Activated CD4-positive, alpha-beta T cell treated with anti-CD3 and anti-CD28 coated beads for 36 hours (primary cell): ENCODE measurements at places on chromosomes 7 and 10.

DNA sequence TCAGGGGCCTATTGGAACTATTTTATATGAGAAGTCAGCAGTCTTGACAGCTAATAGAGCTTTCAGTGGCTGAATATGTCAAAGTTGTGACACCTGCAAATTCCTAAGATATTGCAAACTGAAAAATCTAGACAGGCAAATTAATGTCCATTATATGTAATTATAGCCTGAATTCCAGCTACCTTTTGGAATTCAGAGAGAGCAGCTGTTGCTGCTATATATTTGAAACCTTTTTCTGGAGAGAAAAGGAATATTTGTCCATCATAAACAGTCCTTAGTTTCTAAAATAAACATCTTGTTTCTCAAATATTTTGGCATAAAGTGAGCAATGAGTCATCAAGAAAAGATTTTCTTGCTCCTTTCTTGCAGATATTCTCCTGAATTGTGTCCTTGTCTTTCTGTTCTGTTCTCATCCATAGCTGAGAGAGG is 408.9 kb upstream of the SEMA3D start:
- H3K27me3 ChIP-seq = no peaks in the 10 kb centered on the region

- H3K27ac ChIP-seq = no peak overlapping the region
- DNase-seq = no peak
- H3K36me3 ChIP-seq = no peaks in the 10 kb centered on the region
- peaks cover 16% of the 10 kb centered on the region for H3K27me3 ChIP-seq
- no peaks in the 10 kb centered on the region for H3K4me1 ChIP-seq
- H3K4me3 ChIP-seq = no peak overlapping the region
These were observed 181.7 kb downstream of the LRMDA start for GRCh38 chr10:75612904-75613684.

DNA sequence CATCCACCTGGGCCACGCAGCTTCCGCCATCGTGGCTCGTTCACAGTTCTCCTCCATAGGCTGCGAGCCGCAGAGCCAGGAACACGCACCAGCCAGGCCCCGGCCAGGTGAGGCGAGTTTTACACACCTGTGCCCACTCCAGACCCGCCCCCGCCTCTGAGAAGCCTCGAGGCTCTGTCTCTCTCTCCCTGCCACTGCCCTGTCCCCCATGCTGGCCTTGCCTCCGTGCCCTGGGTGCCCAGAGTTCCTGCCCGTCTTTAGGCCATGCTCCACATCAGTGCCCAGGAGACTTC is 142.2 kb downstream of the SLIT1 start:
- H3K27me3 ChIP-seq = no peaks in the 10 kb centered on the region
- no peaks in the 10 kb centered on the region for H3K36me3 ChIP-seq
- no peak for DNase-seq
- no peaks in the 10 kb centered on the region for H3K4me1 ChIP-seq
- H3K27ac ChIP-seq = no peak overlapping the region

DNA sequence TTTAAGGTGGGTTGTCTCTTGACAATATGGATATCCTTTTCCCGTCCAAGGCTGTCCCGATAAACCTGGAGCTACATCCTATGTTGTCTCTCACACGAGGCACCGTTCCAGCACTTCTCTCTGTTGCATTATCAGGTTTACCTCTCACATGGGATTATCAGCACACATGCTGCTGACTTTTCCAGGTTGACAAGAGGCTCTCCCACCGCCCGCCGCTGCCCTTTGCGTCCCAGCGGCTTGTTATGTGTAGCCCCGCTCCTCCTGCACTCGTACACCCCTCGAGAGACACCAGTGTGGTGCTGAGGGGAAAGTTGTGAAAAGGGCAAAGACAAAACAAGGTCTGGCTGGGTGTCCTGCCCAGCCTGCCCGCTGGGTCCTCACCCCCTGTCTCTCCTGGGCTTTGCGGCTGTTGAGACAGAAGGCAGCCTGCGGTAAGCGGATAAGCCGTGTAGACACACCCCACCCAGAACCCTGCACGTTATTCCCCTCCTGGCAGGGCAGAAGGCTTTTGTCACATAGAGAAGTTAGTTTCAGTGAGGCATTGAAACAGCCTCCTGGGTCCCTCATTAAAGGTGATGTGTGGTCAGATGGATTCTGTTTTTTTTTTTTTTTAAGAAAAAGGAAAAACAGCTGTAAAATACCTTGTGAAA is 38.7 kb downstream of the UBE3C start:
- peaks cover 39% of the 10 kb centered on the region for H3K36me3 ChIP-seq
- no peak overlapping the region for H3K27ac ChIP-seq
- DNase-seq = no peak
- H3K4me3 ChIP-seq = no peak overlapping the region
- no peaks in the 10 kb centered on the region for H3K4me1 ChIP-seq

DNA sequence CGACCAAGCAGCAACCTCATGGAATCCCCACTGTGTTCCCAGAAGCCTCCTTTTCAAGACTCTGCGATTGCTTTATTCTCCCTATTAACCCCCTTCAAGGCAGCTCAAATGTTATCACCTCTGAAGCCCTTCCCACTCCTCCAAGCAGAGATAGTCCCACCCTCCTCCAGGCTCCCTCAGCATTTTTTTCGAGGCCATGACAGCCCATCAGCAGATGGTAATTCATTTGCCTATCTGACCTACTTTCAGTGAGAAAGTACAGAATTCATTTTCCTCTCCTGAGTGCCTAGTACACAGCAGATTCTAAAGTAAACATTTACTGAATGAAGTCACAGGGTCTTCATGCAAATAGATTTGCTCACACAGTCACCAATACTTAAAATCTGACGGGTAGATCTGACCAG is 47.8 kb downstream of the HERPUD2 start:
- H3K27ac ChIP-seq = no peak overlapping the region
- peaks cover 54% of the 10 kb centered on the region for H3K4me1 ChIP-seq
- DNase-seq = no peak
- no peaks in the 10 kb centered on the region for H3K27me3 ChIP-seq

GRCh38 chr7:71626206-71626605 is 494.3 kb downstream of the GALNT17 start:
- H3K4me3 ChIP-seq = no peak overlapping the region
- no peaks in the 10 kb centered on the region for H3K4me1 ChIP-seq
- no peaks in the 10 kb centered on the region for H3K27me3 ChIP-seq
- no peak for DNase-seq

DNA sequence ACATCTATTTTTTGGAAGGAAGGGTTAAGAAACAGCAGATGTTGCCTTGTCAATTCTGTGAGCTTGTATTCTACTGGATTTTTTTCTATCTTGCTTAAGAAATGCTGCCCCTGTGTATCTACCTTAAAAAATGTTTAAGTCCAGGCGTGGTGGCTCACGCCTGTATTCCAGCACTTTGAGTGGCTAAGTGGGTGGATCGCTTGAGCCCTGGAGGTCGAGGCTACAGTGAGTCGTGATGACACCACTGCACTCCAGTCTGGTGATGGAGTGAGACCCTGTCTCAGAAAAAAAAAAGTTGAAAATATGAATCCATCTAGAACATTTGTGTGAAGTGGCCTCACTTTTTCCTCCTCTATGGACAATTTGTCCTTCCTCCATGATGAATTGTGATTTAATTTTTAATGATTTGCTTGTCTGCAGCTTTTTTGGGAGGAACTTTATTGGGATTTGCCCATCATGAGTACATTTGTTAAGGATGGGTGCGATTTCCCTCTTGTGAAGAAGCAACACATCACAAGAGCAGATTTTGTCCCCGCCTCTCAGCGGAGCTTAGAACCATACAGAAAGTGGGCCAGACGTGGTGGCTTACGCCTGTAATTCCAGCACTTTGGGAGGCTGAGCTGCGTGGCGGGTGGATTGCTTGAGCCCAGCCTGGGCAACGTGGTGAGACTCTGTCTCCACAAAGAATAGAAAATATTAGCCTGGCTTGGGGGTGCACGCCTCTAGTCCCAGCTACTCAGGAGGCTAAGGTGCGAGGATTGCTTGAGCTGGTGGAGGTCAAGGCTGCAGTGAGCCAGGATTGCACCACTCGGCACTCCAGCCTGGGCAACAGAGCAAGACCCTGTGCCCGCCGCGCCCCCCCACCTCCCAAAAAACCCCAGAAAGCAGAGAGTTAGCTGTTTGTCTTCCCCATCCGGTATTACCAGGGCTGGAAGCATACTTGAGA is 57.7 kb downstream of the DNAJB6 start:
- H3K4me1 ChIP-seq = peaks cover 26% of the 10 kb centered on the region
- H3K27ac ChIP-seq = no peak overlapping the region
- H3K27me3 ChIP-seq = no peaks in the 10 kb centered on the region
- no peak overlapping the region for H3K4me3 ChIP-seq

DNA sequence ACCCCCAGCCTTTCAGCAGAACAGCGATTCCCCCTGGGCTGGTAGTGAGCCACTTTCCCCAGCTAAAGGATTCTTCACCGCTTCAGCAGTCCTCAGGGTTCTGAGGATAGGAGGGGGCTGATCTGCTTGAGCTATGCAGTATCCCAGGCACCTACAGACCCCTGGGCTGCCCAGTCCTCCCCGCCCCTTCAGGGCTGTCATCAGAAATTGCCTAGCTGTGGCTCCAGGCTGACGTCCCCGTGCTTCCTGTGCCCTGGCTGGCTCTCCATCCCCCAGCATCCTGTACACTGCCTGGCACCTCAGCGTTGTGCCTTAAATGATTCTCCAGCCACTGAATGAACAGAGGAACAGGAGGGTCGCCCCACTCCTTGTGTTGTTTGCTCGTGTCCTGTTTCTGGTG is 38.4 kb upstream of the CDH23 start:
- H3K27me3 ChIP-seq = no peaks in the 10 kb centered on the region
- no peaks in the 10 kb centered on the region for H3K4me1 ChIP-seq
- H3K4me3 ChIP-seq = no peak overlapping the region
- no peak for DNase-seq

- H3K4me3 ChIP-seq = no peak overlapping the region
- peaks cover 15% of the 10 kb centered on the region for H3K4me1 ChIP-seq
- no peak overlapping the region for H3K27ac ChIP-seq
- no peak for DNase-seq
These were observed 37.0 kb upstream of the PURB start for GRCh38 chr7:44922351-44922694.

GRCh38 chr7:43136064-43136463 is 23.6 kb downstream of the HECW1 start:
- no peak overlapping the region for H3K4me3 ChIP-seq
- no peaks in the 10 kb centered on the region for H3K4me1 ChIP-seq
- H3K36me3 ChIP-seq = no peaks in the 10 kb centered on the region

DNA sequence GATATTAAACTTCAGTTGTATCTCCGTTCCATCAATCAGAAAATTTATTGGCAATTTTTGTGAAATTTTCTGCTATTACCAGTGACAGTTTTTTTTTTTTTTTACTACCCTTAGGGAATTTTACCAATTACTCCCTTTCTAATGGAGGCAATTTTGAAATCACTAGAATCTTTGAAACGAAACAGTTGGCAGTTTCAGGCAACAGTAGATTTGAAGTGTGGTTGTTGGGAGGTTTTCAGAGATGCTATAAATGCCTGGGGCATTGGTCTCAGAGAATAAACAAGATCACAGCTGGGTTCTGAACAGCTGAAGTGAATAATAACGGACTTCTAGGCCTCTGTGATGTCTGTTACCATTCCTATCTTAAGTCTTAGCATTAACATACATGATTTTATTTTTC is 535.9 kb upstream of the POT1 start:
- no peaks in the 10 kb centered on the region for H3K27me3 ChIP-seq
- H3K4me1 ChIP-seq = no peaks in the 10 kb centered on the region
- no peaks in the 10 kb centered on the region for H3K36me3 ChIP-seq
- no peak overlapping the region for H3K27ac ChIP-seq

- no peaks in the 10 kb centered on the region for H3K36me3 ChIP-seq
- H3K27me3 ChIP-seq = peaks cover 5% of the 10 kb centered on the region
These were observed 78.3 kb downstream of the SLC25A40 start for GRCh38 chr7:87797798-87798403.

DNA sequence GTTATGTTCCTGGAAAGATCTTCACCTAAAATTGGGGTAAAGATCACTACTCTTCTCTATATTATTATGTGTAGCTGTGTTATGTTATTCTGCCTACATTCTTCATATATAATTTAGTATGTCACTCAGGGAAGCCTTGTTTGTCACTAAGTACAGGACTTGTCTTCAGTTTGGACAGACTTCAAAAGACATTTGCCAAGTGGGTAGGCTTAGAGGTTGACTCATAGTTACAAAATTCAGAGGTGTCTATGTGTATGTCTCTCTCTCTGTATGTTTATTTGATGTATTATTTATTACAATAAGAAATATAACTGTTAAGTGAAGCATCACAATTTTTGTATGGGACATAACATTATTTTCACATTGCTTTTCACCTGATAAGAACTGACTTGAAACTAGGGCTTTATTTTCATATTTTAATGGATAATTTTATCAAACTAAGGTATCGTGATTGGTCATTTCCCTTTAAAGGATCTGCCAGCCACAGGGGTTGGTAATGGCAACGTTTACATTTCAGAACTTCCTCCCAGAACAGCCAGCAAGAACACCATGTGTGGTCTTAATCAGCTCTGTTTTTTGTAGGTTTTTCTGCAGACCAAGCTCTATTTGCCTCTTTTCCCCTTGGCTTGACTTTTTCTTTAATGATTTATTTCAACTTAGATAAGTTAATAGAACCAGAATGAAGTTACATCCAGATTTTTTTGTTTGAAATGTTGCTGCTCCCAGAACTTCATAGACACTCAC is 262.1 kb upstream of the CACNA2D1 start:
- H3K4me3 ChIP-seq = no peak overlapping the region
- no peaks in the 10 kb centered on the region for H3K4me1 ChIP-seq
- H3K27me3 ChIP-seq = no peaks in the 10 kb centered on the region

DNA sequence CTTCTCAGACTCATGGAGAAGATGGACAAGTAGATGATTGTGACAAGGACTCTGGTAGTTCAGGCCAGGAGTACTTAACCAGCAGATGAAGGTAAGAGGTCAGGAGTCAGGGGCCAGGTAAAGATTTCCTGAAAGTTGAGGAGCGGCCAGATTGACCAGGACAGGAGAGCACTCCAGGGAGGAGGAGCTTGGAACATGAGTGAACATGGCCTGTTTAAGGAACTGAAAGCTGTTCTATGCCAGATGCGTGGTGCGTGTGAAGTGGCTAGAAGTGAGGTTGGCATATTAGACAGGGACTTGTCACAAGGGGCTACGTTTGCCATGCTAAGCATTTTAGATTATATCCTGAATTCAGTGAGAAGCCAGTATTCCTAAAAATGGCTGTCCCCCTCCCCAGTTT is 157.2 kb downstream of the WNT2 start:
- H3K4me1 ChIP-seq = no peaks in the 10 kb centered on the region
- H3K27ac ChIP-seq = no peak overlapping the region
- no peak for DNase-seq
- no peak overlapping the region for H3K4me3 ChIP-seq

DNA sequence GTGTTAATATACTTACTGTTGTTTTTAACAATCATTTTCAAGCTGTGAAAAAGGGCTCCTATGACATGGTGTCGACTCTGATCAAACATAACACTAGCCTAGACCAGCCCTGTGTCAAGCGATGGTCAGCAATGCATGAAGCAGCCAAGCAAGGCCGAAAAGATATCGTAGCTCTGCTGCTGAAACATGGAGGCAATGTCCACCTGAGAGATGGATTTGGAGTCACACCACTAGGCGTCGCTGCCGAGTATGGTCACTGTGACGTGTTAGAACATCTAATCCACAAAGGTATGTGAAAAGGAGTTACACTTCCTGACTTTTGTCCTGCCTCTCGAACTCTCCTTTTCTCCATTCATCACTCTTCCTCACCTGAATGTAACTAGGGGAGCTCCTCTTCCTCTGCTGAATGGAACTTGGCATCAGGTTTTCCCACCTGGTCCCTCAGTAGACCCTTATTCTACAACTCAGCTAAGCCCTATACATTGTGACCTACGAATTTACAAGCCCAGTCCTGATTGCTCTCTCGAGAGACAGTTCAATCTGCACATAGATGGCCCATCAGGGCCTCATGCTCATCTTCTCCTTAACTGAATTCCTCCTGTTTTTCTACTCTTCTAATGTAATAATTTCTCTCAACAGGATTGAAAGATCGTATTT is 23.0 kb downstream of the ASB15 start:
- no peak overlapping the region for H3K27ac ChIP-seq
- peak; percentile 85 for DNase-seq
- H3K27me3 ChIP-seq = peaks cover 5% of the 10 kb centered on the region
- H3K4me3 ChIP-seq = no peak overlapping the region
- H3K4me1 ChIP-seq = no peaks in the 10 kb centered on the region
- no peaks in the 10 kb centered on the region for H3K36me3 ChIP-seq
